Suppressor macrophage treated with lipopolysaccharide for 4 hours (primary cell): ENCODE measurements at places on chromosomes 5 and 9.

DNA sequence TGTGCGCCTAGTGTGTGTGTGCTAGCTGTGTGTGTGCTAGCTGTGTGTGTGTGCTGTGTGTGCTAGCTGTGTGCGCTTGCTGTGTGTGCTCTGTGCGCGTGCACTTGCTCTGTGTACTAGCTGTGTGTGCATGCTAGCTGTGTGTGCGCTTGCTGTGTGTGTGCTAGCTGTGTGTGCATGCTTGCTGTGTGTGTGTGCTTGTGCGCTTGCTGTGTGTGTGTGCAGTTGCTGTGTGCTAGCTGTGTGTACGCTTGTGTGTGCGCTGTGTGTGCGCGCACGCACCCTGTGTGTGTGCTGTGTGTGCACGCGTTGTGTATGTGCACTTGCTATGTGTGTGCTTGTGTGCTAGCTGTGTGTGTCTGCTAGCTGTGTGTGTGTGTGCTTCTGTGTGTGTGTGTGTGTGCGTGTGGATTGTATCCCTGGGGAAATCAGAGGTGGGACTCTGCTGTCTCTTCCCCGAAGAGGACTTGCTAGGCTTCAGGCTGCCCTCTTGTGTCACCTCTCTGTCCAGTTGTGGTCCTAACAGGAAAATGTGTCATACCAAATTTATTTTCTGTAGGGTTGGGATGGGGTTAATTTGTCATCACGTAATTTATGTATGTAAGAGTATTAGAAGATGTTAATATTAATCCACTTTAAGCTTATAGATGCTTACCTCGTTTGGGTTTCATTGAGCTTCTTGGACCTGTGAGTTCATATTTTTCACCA lies 38.9 kb downstream of the TPPP start:
- DNase-seq, result no peak

GRCh38 chr9:13026956-13027355 lies 252.1 kb downstream of the LURAP1L start:
- no peak for DNase-seq

- DNase-seq, result no peak
Observed at GRCh38 chr9:23537192-23538066, 288.6 kb downstream of the ELAVL2 start.

DNA sequence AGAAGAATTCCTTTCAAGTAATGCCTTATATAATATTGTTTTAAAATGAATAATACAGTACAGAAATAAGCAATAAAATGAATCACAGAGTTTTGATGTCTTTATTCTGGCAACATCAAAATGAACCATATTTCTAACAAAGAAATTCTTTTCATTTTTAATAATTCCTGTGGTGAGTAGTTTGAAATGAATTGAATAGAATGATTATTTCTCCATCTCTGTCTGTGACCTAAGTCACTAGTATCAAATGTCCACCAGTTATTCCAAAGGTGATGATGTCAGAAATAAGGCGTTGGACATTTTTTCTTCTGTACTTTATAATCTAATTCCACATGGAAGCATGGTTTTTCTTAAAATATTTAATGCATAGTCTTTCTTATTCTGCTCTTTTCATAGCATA lies 106.2 kb downstream of the ADAMTSL1 start:
- DNase-seq, result no peak

DNA sequence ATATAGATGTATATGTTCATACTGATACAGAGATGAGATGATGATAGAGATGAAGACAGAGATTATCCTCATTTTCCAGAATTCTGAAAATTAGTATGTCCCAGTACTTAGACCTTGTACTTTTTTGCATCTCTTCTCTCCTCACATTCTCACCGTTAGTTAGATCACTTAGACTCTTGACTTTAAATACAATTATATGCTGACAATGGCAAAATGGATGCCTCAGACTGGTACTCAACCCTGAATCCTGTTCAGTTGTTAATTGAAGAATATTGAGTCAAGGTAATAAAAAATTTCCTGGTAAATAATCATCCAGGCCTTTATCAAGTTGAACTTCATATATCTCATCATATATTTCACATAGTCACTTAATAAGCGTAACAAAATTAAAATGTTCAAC lies 505.4 kb downstream of the EFNA5 start:
- DNase-seq, result no peak

DNA sequence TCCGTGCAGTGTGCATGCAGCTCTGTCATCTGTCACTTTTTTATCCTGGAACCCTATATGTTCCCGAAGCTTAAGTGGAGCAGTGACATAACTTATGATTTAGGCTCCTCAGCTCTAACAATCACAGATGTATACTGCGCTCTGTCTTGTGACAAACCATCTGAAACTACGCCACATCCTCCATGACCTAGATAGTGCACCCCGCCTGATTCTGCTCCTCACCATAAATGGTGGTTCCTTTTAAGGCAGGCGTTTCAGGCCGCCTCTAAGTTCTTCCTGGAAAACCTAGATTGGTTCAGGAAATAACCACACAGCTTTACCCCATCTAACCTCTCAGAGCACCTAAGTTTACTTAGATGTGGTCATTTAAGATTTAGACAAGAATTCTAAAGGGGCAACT lies 372.0 kb downstream of the CDH10 start:
- DNase-seq, result no peak

- no peak for DNase-seq
Observed at GRCh38 chr5:103441523-103441922, 121.1 kb downstream of the NUDT12 start.

GRCh38 chr9:90128587-90129190 lies 513.9 kb downstream of the DIRAS2 start:
- DNase-seq, result peak; percentile 10

DNA sequence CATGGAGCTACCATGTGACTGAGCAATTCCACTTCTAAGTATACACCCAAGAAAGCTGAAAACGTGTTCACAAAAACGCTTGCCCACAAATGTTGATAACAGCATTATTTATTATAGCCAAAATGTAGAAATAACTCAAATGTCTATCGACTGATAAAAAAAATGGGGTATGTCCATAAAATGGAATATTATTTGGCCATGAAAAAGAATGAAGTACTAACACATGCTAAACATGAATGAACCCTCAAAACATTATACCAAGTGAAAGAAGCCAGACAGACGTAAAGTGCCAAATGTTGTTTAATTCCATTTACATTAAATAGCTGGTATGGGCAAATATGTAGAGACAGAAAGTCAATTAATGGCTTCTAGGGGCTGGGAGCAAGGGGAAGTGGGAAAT lies 184.9 kb upstream of the IRX2 start:
- DNase-seq, result no peak

DNA sequence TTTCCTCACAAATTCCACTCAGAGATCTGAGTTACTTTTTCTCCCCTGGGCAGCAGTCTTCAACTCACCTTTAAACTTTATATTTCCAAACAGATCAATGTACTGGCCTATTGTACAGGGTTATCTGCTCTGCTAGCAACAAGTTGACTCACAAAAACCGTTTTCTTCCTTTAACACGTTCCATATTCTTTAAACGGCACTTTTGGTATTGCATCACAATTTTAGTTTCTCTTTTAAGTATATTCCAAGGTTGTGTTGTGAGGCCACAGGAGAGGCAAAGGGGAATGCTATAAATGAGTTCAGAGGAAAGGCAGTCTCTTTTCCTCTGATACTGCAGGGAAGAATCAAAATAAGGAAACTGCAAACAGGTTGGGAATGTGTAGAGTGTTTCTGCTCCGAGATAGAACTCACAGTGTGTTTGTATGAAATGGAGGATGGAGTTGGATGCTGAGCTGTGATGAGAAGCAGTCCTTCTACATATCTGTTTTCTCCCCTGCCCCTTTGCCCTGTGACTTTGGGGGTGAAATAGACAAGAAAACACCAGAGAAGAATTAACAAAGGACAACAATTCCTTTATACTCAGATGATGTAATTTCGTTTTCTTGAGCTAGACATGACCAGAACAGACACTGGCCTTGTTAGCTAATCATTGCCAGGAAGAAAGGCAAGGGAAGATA lies 9.9 kb upstream of the ALDOB start:
- DNase-seq, result no peak

GRCh38 chr5:95414451-95414850 lies 23.3 kb downstream of the FAM81B start:
- no peak for DNase-seq

DNA sequence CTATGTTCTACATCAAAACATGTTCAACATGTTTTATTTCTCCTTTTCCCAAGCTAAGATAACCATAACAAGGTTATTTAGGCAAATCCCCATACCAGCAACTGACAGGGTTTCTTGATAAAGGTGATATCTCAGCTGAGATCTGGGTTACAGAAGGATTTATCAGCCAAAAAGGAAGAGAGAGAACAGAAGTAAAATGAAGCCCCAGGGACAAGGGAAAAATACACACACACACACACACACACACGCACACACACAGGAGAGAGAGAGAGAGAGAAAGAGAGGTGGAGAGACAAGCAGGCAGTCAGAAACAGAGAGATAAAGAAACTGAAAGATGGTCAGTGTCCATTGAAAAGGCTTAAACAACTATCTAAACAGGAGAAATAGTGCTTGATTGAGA lies 19.7 kb upstream of the MLLT3 start:
- DNase-seq, result no peak

GRCh38 chr5:122310889-122311288 lies 1.1 kb upstream of the SNCAIP start:
- no peak for DNase-seq

GRCh38 chr9:95286151-95286550 lies 31.4 kb downstream of the FANCC start:
- DNase-seq, result no peak

DNA sequence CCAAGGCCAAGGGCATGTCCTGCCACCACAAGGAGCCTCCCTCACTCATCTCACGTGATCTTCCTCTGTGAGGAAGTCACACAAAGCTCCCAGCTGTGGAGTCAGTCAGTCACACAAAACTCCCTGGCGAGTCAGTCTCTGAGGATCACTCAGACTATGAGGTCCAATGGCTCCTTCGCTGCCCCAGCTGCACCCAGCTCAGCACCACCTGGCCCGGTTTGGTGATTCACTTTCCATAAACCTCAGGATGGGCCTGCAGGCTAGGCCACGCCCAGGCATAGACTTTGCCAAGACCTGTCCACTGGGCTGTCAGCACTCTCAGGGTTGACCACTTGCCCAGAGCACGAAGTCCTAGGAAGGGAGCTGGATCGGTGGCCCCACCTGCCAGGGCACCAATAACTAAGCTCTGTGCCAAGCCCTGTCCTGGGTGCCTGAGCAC lies 233.8 kb downstream of the HSPA4 start:
- peak; percentile 61 for DNase-seq

DNA sequence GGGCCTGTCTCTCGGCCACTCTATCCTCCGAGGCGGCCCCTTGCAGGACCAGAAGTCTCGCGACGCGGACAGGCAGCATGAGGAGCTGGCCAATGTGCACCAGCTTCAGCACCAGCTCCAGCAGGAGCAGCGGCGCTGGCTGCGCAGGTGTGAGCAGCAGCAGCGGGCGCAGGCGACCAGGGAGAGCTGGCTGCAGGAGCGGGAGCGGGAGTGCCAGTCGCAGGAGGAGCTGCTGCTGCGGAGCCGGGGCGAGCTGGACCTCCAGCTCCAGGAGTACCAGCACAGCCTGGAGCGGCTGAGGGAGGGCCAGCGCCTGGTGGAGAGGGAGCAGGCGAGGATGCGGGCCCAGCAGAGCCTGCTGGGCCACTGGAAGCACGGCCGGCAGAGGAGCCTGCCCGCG lies 283.5 kb downstream of the ARHGEF28 start:
- no peak for DNase-seq

- DNase-seq, result no peak
Observed at GRCh38 chr9:14151451-14151850, 162.5 kb downstream of the NFIB start.

GRCh38 chr5:87300744-87301143 lies 33.1 kb downstream of the RASA1 start:
- peak; percentile 84 for DNase-seq

GRCh38 chr9:71648453-71648852 lies 119.9 kb downstream of the CEMIP2 start:
- DNase-seq, result no peak

DNA sequence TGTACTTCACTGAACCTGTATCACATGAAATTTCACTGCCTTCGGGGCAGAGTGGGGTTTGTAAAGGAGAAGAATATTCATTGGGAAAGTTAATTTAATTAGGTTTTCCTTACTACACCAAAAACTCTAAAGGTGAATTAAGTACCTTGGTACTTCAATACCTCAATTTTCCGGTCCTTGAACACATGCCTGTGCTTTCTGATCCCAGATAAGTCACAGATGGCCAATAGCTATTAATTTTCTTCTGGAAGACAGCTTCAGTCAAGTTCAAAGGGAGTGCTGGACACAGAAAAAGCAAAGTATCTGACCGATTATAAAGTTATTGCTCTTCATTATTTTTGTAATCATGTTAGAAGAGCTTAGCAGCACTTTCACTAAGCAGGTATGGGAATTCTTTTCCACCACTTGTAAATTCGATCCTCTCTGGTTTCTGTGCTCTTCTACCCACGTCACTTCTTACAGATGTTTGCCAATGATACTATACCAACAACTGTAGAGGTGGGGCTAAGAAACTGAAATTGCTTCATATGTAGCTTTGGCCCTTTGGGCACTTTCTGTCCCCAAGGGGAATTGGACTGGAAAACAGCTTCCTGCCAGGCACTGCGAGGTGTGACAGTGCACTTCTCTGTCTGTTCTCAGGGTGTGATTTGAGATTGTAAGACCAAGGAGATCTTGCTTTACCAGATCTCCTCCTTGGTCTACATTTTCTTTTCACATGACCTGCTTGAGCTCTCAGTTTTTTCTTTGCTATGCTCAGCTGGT lies 164.0 kb downstream of the CCDC192 start:
- no peak for DNase-seq

- DNase-seq, result no peak
Observed at GRCh38 chr5:61637566-61637965, 305.5 kb downstream of the ZSWIM6 start.

DNA sequence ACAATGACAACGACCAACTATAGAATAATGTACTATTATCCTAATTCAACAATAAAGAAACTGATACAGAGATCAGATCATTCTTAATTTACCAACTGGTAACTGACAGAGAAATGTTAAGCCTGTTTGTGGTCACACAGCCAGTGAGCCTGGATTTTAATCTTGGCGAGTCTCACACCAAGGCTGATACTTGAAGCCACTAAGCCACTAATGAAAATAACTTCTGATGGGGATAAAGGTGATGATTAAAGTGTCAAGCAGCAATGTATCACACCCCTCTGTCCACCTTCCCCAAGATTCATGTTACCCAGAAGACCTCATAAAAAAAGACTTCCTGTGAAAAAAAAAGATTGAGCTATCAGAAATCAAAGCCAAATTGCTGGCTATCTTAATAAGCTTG lies 350.5 kb downstream of the SPOCK1 start:
- DNase-seq, result no peak

DNA sequence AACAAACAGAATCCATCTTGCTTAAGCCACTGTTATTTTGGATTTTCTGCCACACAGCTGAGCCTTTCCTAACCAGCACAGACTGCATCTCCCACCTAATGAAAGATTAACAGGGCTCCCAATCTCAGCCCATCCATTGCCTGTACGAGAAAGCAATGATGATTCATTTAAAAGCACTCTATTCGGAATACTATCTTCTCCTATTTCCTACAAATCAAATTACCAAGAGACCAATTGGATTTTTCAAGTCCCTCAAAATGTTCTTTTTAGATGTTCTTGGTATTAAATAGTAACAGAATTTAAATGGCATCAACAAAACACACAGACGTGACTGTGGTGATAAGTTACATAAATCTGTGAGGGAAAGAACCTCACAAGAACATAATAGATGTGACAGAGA lies 324.1 kb downstream of the AGTPBP1 start:
- DNase-seq, result no peak
